ENCODE measurements at places on chromosomes 7 and 10. TPM values are rescaled to one million over a fixed set of nuclear protein-coding genes. Genes with fewer than 3 reads are reported as not detected.

DNA sequence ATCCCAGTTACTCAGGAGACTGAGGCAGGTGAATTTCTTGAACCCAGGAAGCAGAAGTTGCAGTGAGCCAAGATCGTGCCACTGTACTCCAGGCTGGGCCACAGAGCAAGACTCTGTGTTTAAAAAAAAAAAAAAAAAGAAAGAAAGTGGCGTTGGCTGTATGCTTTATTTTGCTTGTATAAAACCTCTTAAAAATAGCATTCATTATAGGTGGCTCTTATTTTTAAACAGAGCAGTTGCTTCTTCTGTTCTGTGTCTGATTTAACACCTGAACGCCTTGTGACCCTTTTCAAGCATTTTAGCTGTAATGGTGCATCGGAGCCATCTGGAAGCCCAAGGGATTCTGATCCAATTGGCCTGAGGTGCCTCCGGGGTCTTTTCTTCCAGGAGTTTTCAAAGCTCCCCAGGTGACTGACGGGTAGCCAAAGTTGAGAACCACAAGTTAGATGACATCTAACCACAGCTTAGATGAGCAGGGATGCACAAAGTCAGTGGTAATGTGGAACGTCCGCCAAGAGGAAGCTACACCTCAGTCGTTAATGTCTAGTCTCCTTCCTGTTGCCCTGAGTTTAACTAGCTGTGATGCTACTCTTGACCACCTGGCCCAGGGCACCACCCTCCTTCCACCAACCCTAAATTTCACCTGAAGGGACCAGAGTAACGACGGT, 274.6 kb upstream of the KLF6 start:
- H3K4me3 ChIP-seq = no peak overlapping the region
- H3K27me3 ChIP-seq = no peaks in the 10 kb centered on the region
- H3K27ac ChIP-seq = no peak overlapping the region
- H3K36me3 ChIP-seq = no peaks in the 10 kb centered on the region

Gene MMP21
- 0.31 TPM for total RNA-seq

Gene CCL26
- 1.1 TPM for total RNA-seq

Gene CYP2C18
- total RNA-seq = 1.1 TPM

- DNase-seq = no peak
- no peaks in the 10 kb centered on the region for H3K27me3 ChIP-seq
- H3K27ac ChIP-seq = no peak overlapping the region
- no peak overlapping the region for H3K4me3 ChIP-seq
- no peaks in the 10 kb centered on the region for H3K36me3 ChIP-seq
- H3K4me1 ChIP-seq = no peaks in the 10 kb centered on the region
Measured at GRCh38 chr7:121449329-121449728, 53.2 kb upstream of the FAM3C start.

Gene CYP2W1
- total RNA-seq = 1.2 TPM
